ENCODE measurements at places on chromosomes 7 and 10.

GRCh38 chr7:41899823-41900433 lies 197.0 kb upstream of the INHBA start:
- DNase-seq = no peak

GRCh38 chr7:159031135-159031701 lies 113.4 kb downstream of the VIPR2 start:
- peak; percentile 90 for DNase-seq

- peak; percentile 43 for DNase-seq
Observed at GRCh38 chr7:159136013-159136412, 8.7 kb downstream of the VIPR2 start.

GRCh38 chr10:101831169-101831811 lies 12.3 kb downstream of the KCNIP2 start:
- peak; percentile 86 for DNase-seq

DNA sequence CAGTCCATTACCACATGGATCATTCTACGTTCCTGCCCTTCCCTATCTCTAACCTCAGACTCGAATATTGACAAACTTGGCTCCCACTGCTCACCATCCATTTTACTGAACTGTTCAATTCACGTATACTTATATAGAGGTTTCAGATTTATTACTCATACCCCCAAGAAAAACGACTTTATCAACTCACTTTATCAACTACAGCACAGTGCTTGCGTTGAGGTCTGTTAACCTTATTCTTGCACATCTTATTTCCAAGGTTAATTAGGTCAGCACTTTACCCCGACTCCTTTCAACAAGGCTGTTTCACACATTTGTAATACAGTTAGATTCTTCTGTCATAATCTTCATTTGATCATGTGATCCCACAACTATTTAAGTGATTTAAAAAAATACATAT lies 162.3 kb upstream of the AHR start:
- DNase-seq = no peak

DNA sequence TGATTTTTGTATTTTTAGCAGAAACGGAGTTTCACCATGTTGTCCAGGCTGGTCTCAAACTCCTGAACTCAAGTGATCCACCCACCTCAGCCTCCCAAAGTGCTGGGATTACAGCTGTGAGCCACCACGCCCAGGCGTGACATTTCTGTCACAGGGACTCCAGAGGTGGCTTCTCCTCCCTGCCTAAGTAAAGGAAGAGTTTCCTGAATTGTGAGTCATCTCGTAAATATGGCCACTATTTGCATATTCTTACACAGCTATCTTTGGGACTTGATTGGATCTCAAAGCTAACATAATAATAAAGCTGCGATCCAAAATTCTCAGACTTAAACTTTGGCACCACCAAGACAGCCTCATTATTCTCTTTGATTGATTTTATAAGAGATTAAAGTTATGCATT lies 50.1 kb downstream of the ADARB2 start:
- no peak for DNase-seq

GRCh38 chr7:141497391-141497790 lies 53.8 kb upstream of the AGK start:
- DNase-seq = no peak

GRCh38 chr10:124321433-124322089 lies 97.2 kb downstream of the OAT start:
- peak; percentile 47 for DNase-seq

DNA sequence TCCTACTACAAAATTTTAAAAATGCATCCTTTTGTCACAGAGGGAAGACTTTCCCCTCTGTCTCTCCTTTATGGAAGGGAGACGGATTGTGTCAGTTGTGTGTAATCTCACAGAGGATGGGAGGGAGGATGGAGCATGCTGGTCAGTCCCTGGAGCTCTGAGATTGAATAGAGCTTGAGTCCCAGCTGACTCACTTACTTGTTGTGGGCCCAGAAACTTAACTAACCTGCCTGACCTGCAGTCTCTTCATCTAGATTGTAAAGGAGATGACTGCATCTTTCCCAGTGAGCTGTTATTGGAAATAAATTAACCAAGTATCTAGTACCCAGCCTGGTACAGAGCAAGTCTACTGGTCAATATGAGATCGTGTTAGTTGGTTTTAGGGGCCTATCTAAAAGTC lies 77.9 kb upstream of the ADO start:
- no peak for DNase-seq

- DNase-seq = no peak
Observed at GRCh38 chr7:142784716-142785115, 13.9 kb downstream of the PRSS2 start.

- no peak for DNase-seq
Observed at GRCh38 chr10:76302961-76303630, 871.7 kb downstream of the LRMDA start.

- no peak for DNase-seq
Observed at GRCh38 chr7:24069751-24070150, 214.2 kb upstream of the NPY start.

GRCh38 chr7:107304636-107305035 lies 135.8 kb downstream of the HBP1 start:
- DNase-seq = no peak

DNA sequence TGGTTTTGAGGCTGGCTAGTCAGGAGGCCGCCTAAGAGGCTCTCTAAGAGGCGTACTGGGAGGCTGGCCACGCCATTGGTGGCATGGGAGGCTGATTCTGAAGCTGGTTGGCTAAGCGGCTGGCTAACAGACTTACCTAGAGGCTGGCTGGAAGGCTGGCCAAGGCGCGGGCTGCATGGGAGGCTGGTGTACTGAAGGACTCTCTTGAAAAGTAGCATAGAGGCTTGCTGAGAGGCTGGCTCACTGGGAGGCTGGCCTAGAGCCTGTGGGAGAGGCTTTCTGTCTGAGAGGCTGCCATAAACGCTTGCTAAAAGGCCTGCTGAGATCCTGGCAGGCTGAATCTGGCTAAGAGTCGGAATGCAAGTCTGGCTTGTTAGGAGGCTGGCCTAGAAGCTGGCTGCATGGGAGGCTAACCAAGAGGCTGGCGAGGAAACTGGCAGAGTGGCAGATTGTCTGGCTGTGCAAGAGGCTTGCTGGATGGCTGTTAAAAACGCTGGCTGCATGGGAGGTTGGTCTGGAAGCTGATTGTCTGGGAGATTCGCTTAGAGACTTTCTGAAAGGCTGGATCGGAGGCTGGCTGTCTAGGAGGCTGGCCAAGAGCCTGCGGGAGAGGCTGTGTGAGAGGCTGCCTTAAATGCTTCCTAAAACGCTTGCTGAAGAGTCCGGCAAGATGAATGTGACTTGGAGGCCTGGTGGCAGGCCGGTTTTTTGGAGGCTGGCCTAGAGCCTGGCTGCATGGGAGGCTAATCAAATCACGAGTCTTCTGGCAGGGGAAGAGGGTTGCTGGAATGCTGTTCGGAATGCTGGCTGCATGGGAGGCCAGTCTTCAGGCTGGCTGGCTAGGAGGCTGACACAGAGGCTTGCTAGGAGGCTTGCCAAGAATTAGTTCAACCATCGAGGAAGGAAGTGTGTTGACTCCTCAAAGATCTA lies 134.2 kb downstream of the OR13A1 start:
- DNase-seq = peak; percentile 88

GRCh38 chr7:38070718-38071117 lies 107.3 kb upstream of the STARD3NL start:
- no peak for DNase-seq

GRCh38 chr7:49708590-49708989 lies 64.8 kb upstream of the VWC2 start:
- no peak for DNase-seq

GRCh38 chr7:4325732-4326131 lies 356.4 kb upstream of the FOXK1 start:
- DNase-seq = no peak

DNA sequence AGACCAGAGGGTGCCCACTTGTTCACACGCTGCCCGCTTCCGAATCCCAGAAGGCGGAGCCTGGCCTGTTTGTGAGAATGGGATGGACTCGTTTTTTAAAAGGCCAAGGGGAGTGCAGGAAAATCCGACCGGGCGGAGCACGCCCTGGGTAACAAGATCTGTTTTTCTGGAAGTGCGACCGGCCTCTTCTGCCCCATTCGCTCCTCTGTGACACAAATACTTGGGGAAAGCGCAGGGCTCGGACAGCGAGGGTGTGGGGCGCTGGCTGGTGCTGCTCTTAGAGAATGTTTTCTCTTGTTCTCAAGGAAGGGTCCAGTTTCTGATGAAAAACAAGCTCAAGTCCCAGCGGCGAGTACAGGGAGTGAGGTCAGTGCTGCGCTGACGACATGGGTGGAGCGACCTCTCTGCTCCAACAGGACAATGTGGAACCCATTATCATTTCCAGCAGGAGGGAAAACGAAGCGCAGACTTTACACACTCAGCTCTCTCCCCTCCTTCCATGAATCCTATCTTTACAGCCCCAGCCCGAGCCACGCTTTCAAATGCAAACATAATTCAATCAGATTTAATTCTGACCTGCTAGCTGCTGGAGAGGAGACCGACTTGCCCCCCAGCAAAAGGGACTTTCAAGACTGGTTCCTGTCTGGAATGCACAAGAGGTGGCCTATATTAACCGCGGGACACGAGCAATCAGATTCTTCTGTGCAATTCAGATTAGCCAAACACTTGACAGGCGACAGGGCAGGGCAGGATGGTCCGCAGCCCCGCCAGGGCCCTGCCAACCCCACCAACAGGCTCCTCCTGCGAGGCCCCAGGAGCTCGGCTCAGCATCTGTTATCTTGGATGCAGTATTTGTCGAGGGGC lies 1.1 kb downstream of the RADIL start:
- peak; percentile 89 for DNase-seq

GRCh38 chr7:50644586-50644985 lies 79.4 kb upstream of the DDC start:
- DNase-seq = no peak

DNA sequence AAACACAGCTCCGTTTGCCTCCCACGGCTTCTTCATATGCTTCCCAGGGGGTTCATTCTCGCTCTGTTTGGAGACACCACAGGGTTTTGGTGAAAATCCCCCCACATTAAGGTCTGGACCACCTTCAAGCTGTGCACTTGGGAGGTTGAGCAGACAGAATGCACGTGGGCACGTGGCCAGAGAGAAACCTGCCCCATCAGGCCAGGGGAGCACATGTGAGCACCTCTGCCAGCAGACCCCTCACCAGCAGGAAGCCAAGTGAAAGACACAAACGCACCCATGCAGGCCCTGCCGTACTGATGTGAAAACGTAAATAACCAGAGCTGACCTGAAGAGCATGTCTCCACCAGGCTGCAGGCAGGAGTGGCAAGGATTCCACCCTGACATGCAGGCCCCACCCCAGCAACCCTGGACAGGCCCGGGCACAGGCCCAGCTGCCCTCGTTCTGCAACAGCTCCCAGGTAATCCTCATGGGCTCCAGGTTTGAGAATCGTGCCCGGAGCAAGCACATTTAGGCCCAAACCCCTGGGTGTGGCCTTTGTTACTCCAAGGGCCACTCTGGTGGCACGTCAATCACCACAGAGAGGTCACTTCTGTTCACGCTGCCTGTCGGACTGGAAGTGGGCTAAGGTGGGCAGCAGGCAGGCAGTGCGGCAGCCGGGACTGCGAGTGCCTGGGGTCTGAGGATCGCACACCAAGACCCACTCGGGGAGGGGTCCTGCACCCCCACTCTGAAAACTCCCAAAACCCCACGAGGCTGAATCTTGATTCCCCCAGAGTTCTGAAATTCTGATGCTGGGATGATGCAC lies 184.4 kb downstream of the PTPRN2 start:
- no peak for DNase-seq

- DNase-seq = no peak
Observed at GRCh38 chr7:16743236-16743635, 10.3 kb upstream of the TSPAN13 start.

DNA sequence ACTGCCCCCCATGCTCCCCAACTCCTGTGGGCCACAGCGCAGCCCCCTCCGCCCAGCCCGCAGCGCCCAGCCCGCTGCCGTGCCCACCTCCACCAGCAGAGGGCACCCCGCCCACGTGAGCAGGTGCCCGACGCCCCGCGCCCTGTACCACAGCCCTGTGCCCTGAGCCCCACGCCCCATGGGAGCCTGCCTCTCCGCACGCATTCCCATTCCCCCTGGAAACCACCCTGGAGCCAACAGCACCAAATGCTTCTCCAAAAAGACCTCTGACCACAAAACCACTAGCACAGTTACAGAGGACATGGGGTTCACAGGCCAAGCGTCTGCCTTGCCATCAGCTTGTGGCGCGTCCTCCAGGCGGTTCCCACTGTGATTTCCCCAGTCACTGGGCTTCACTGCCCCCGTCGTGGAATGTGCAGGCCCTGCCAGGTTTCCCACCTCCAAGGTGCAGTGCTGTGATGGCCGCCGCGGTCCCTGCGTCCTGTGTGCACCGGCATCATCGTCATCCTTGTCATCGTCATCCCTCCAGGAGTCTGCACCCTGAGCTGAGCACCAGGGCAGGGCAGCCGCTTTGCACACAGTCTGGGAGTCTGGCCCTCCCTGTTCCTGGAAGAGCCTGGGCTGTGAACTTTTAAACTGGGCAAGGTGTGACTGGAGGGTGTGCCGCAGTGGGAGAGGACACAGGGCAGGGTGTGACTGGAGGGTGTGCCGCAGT lies 61.7 kb downstream of the PWWP2B start:
- no peak for DNase-seq

DNA sequence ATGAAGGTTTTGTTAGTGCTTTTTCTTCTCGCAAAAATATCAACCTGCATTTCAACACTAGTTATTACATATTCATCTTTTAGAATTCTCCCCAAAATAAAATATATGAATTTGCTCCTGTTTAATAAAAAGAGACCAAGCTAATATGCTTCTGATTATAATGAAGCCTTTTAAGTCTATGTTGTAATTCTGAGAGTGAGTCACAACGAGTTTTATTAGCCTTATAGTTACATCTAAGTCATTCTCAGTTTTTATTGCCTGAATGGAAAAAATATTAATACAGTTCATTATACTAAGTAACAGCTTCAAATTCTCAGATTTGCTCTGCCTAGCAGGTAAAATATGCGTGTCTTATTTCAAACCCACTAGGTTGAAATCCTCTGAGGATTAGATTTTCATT lies 152.4 kb upstream of the CELF2 start:
- no peak for DNase-seq

DNA sequence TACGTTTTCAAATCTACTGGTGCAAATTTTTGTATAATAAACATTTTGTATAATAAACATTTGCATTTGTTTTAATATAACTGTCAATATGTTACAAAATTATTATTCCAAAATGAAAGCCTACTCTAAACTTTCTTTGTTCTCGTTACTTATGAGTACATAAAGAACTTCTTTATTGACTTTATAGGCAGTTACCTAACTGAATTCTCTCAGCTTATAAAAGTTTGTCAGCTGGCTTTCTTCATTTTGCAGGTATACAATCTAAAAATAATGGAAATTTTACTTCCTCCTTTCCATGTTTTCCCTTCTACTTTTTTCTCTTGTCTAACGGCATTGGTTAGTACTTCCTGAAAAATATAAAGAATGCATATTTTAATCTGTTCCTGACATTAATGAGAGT lies 137.1 kb downstream of the CHCHD3 start:
- no peak for DNase-seq

DNA sequence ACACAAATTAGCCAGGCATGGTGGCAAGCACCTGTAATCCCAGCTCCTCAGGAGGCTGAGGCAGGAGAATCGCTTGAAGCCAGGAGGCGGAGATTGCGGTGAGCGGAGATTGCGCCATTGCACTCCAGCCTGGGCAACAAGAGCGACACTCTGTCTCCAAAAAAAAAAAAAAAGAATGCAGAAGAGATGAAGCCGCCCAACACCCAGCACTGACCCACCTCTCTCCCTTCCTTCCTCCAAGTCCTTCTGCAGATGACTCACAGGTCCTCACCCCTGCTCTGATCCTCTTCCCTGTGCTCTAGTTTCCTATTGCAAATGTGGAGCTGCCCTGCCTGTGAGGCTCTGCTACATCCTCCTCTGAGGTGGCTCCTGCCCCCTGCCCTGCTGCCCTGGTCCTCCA lies 22.0 kb upstream of the OPALIN start:
- no peak for DNase-seq

All from mesenteric fat pad (tissue), 1 donor.